ENCODE measurements at places on chromosomes 1 and 21. TPM values are rescaled to one million over a fixed set of nuclear protein-coding genes. Genes with fewer than 3 reads are reported as not detected.

Gene PLA2G2F
- not detected for total RNA-seq

Gene CASZ1
- 4.8 TPM for total RNA-seq

Gene ITLN1
- total RNA-seq: 105 TPM

Gene CRYZL1
- total RNA-seq: 24.1 TPM

Gene NPPA
- total RNA-seq: not detected
